ENCODE measurements at places on chromosomes 2 and 18.

DNA sequence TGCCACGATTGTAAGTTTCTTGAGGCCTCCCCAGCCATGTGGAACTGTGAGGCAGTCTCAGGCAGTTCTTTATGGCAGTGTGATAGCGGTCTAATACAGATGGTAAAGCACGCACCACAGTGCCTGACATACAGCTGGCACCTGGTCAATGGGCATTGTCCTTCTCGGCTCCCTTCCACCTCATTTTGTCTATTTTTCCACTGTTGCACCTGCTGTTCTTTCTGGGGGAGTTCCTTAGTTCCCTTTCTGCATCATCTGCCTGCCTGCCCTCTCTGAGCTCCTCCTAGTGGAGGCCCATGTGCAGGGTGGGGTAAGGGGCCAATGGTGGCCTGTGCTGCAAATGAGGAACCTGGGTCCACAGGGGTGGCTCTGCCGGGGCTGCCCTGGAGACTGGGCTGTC, 157.6 kb downstream of the LPIN1 start:
- DNase-seq: no peak

GRCh38 chr2:195363496-195363895, 293.5 kb upstream of the SLC39A10 start:
- no peak for DNase-seq

DNA sequence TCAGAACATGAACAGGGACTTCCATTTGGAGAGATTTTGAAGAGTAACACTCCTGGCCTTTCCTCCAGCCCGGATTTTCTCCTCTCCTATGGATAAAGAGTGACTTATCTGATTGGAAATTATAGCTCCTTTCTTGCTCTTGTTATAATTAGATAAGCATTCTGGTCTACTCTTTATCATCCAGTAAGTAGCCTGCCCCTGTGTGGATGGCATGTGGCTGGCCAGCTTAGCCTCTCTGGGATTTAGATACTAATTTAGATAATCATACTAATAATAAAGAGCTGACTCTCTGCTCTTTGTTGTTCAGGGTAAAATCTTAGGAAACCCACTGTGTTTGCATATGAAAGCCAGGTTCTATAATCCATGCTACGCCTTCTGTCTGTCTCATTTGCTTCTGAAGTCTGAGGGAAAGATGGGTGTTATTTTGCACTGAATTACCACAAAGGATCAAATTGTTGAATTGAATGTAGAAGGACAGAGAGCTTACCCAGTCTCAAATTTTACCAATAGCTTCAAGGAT, 438.8 kb downstream of the SPAG16 start:
- no peak for DNase-seq

GRCh38 chr2:112947374-112947773, 30.4 kb upstream of the IL36G start:
- DNase-seq: no peak

- DNase-seq: no peak
Observed at GRCh38 chr2:106038601-106039375, 155.3 kb downstream of the UXS1 start.

- no peak for DNase-seq
Observed at GRCh38 chr2:232634206-232635150, 1.1 kb downstream of the EFHD1 start.

- no peak for DNase-seq
Observed at GRCh38 chr2:228059735-228060134, 121.8 kb downstream of the SPHKAP start.

DNA sequence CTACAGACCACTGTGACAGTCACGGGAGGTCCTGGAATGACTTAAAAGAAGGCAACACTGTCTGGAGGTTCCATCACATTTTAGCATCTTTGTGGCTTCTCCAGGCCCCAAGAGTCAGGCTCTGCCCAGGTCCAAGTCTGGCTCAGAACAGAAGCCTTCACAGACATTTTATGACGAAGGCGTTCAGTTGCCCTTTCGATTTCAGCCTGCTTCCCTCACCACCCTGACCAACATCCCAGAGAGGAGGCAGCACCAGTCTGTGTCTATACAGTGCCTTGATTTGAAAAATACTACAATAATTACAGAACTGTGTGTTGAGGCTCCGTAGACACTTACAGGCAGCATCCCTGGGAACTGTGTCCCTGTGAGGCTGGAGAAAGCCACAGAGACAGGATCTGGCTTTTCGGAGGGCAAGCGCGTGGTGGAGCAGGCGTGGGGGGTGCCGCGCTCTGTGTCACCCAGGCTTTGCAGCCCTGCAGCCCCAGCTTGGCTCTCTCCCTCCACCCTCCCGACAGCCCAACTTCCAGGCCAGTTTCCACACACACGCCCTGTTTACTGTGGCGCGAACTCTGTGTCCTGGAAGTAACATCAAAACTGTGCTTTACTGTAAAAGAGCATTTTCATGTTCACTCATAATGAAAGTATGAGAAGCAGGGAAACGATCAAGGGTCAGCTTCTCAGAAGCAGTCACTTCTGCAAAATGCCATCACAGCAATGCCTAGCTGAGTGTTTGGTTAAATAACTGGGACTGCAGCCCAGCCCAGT, 153.5 kb upstream of the ALKAL2 start:
- DNase-seq: no peak

GRCh38 chr2:33518929-33519328, 42.5 kb downstream of the RASGRP3 start:
- DNase-seq: no peak

GRCh38 chr2:24183366-24184069, 8.7 kb downstream of the FAM228A start:
- DNase-seq: no peak

DNA sequence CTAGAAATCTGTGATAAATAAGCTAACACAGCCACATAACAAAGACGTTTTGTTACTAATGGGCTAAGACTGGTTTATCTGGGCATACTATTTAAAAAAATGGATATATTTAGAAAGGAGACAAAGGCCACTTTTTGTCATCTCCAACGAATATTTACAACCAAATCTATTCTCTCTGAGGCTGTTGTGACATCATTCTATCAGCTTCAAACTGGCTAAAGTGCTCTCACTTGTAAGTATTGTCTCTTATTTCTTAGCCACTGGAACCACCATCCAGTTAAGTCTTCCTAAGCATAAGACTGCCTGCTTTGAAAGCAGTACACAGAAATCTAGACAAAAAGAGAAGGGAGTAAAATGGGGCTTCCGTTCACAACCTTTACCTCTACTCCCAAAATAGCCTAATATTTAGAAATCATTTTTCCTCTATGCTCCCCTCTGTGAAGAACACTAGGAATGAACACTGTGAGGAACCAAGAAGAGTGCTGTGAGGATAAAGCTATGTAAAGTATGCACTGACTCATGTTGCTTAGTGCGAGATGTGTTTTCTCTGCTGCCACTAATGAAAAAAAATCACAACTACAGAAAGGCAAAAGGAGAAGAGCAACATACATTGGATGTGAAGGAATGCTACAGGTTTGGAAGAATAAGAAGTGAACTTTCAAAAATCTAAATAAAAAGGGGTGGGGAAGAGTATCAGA, 264.1 kb downstream of the EXOC6B start:
- no peak for DNase-seq

GRCh38 chr18:21053127-21053526, 58.5 kb downstream of the ROCK1 start:
- no peak for DNase-seq

- no peak for DNase-seq
Observed at GRCh38 chr2:196952936-196953335, 26.4 kb upstream of the PGAP1 start.

- DNase-seq: no peak
Observed at GRCh38 chr18:24727685-24728084, 267.2 kb downstream of the HRH4 start.

GRCh38 chr2:42569116-42569711, 782 bp downstream of the MTA3 start:
- DNase-seq: no peak

GRCh38 chr2:100254646-100255210, 67.6 kb downstream of the LONRF2 start:
- no peak for DNase-seq

DNA sequence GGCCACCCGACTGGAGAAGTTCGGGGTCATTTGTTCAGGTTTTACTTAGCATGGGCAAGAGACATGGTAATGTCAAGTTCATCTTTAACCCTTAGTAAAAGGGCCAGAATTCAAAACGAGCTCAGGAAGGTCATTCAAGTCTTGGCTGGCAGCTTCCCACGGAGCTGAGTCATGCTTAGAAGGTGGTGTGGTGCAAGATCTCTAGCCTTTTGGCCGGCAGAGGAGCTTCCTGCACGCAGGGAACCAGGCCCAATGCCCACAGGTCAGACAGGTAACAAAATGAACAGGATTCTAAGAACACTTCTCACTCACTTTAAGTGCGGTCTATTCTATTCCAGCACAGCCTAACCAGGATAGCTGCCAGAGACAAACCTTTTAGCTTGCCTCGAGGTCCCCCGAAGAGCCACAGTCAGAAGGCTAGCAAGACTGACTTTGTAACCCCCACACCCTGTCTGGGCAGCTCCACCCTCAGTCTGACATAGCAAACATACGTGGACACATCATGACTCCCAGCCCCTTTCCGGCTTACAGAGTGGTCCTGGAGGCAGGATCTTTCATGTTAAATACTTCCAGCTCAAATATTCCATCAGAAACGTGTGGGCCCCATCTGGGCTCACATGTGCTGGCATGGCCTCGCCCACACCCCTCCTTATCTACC, 292.7 kb downstream of the BCL11A start:
- DNase-seq: no peak

- no peak for DNase-seq
Observed at GRCh38 chr2:150215041-150215440, 272.4 kb downstream of the RND3 start.

GRCh38 chr2:68214381-68214780, 38.0 kb downstream of the PPP3R1 start:
- no peak for DNase-seq

GRCh38 chr2:1594123-1594372, 150.3 kb downstream of the PXDN start:
- no peak for DNase-seq

DNA sequence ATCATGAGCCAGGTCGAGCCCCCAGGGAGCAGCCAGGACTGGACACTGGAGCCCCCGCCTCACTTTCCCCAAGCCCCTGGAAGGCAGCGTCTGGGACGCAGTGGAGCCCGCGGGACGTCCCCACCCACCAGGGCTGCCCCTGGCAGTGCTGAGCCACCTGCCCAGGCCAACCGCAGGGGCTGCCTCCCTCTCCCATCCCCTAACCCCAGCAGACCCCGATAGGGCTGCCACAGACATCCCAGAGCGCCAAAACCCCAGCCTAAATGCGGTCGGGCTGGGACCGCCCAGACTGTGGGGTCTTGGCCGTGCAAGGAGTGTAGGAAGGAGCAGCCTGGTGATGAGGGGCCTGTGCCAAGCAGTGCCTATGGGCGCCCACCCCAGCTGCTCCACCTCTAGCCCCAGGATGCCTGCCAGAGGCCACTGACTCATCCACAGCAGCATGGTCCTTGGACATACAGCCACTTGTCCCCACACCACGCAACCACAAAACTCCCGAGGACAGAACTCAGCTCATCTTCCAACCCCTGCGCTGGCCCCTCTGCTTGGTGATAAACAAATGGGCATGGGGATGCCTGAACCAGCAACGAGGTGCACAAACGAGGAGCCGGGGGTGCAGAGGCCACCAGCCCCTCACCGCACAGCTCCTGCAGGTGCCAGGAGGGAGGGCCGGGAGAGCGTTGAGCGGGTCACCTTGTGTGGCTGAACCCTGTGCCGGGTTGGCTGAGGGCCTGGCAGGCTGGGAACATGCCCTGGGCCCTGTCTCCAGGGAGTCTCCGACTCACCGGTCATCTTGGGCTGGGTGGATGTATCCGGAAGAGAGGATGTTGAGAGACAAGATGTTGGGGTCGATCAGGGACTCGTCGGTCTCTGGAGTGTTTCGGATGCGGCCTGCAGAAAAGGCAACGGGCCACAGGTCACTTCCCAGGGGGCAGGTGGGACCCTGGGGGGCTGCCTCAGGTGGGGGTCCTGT, 44.9 kb downstream of the AQP12A start:
- no peak for DNase-seq

GRCh38 chr18:56910967-56911366, 235.9 kb upstream of the BOD1L2 start:
- no peak for DNase-seq

DNA sequence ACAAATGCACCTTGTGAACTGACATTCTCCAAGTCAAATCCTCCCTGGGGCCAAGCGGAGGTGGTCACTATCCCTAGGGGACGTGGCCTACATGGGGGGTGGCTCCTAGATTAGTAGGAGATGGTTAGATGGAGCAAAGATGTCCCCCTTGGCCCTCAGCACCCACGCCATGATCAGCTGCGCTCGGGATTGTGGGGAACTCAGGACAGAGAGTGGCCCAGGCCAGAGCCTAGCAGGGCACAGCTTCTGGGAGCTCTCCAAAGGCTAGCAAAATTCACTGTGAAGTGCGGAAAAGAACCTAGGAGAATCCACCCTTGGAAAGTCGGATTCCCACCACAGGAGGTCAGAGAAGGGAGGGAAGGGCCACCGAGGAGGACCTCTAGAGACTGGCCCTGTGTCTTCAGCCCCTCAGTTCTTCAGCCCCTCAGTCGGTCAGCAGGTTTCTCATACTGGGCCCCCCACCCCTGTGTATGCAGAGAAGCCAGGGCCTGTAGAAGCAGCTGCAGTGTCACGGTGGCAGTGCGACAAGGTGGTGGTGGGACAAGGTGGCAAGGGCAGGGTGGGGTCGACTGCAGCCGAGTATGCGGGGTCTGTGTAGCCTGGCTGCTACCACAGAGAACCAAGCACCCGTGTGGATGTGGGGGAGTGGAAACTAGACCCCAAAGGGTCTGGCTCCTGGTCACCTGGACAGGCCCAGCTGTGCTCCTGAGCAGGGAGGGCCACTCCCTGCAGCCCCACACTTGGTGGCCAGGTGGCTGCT, 18.4 kb downstream of the GPR55 start:
- no peak for DNase-seq

DNA sequence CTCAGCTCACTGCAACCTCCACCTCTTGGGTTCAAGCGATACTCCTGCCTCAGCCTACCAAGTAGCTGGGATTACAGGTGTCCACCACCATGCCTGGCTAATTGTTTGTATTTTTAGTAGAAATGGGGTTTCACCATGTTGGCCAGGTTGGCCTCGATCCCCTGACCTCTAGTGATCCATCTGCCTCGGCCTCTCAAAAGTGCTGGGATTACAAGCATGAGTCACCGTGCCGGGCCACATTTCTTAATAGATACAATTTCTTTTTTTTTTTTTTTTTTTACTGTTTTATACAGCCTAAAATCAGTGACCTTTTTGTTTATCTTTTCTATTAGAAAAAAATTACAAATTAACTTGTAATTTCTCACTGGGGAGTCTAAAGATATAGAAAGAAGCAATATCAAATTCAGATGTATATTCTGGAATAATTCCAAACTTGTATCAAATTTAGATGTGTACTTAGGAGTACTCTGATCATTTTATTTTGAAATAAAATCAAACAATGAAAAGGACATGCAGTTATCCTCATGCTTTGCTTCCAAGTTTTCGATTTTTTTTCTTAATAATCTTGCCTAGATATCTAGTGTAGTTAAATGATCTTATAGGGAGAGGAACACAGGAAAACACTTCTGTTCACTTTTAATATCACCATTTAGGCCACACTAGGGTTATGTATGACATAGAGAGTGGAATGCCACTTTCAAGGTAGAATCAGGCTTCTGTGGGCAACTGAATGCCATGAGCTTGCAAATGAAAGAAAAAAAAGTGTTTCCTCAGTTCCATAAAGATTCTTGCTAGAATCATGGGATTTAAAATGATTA, 1089.3 kb downstream of the SUCLG1 start:
- DNase-seq: no peak
